ENCODE measurements at places on chromosomes 5 and 9. TPM values are rescaled to one million over a fixed set of nuclear protein-coding genes. Genes with fewer than 3 reads are reported as not detected.

- DNase-seq = no peak
Observed at GRCh38 chr5:168591302-168592013, 12.3 kb upstream of the PANK3 start.

GRCh38 chr9:121107029-121107428 is 32.3 kb downstream of the CNTRL start:
- peak; percentile 15 for DNase-seq

DNA sequence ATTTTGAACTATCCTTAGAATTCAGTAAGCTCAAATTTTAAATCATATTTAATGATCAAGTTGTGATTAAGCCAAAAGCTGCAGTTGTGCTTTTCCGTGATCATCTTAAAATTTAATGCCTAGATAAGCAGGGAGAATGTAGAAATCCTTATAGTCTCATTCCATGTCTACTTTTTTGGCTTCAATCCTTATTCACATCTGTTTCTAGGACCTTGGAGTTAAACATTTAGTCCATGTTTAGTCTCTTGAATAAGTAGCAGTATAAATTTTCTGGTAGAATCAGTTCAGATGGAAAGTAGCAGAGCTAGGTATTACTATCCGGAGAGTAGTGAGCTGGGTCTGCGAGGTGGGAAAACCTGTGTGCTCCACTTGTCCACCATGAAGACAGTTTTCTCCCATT is 59.3 kb upstream of the RIOK2 start:
- DNase-seq = no peak

GRCh38 chr5:35821513-35821912 is 35.2 kb upstream of the IL7R start:
- DNase-seq = no peak

The AGTPBP1 gene
- total RNA-seq = 58.6 TPM
